ENCODE measurements at places on chromosomes 3 and 15.
A peak's percentile ranks its signal among the peaks of the same experiment; 100 is the strongest.

GRCh38 chr3:59566481-59566975, 516.7 kb upstream of the CFAP20DC start:
- no peak for DNase-seq

DNA sequence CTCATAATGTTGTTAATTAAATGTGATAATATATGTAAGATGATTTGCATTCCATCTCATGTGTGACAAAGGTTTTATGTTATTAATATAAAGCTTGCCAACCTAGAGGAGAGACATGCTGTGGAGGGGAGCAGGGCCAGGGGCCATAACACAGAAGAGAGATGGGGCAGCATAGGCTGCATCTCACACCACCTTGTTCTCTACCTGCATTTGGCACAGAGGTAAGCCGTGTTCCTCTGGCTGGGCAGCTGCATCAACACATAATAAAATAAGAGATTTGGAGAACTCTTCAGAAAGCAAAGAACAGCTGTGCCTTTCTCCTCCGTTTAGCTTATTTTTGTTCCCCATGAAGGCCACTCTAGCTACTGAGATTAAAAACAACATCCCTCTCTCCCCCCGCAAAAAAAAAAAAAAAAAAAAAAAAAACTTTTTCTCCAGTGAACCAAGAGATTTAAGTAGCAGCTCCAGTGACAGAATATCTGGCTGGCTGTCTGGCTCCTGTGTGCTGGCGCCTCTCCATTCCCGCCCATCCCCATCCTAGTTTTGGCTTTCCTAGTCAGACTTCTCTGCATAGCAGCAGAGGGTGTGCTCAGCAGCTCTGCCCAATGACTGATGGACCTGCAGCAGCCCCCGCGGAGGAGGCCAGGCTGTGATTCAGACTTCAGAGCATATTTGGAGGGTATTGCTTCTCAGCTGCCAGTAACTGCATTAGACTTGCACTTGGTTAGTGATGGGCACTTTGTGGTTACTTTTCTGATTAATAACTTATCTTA, 52.2 kb upstream of the STXBP5L start:
- DNase-seq = peak; percentile 44

DNA sequence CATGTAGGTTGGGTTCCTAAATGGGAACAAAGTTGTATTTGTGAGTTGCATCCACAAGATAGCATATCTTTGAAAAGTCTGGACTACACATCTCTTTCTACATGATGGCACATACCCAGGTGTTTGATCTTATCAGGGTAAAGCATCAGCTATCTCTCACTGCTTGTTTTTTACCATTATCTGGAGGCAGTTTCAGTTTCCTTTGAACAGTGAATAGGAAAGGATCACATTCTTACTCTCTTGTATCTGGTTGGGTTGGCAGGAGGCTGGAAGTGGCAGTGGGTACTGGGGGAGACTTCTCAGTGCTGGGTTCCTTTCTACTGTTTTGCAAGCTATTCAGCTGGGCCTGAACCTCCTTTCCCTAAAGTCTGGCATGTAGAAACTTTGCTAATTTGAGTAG, 4.1 kb downstream of the CEMIP start:
- DNase-seq = no peak

DNA sequence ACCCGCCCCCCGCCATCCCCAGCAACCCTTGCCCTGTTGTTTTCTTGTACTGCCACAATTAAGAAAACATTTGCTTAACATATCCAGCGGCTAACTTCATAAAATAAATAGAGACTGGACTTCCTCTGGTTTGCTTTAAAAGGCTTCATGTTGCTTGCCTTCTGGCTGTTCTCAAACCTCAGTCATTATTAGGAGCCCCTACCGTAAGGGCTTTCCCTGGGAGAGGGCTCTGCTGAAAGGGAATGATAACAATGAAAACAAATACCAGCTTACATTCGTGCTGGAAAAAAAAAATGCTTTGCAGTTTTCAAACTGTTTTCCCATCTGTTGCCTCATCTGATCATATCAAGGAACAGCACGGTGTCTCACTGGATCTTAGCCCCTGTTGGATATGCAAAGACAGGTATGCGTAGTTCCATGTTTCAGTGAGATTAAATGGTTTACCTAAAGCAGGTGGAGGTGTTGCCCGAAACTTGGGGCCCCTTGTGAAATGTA, 77.2 kb upstream of the VGLL4 start:
- peak; percentile 21 for DNase-seq

- no peak for DNase-seq
Observed at GRCh38 chr15:51079226-51079625, 15.5 kb downstream of the TNFAIP8L3 start.

- DNase-seq = no peak
Observed at GRCh38 chr3:159757341-159758060, 231.1 kb upstream of the IL12A start.

- no peak for DNase-seq
Observed at GRCh38 chr3:55576621-55577388, 89.7 kb upstream of the WNT5A start.

- DNase-seq = no peak
Observed at GRCh38 chr3:178480795-178481194, 55.4 kb upstream of the KCNMB2 start.

GRCh38 chr3:187287256-187287655, 4.3 kb downstream of the MASP1 start:
- no peak for DNase-seq

- no peak for DNase-seq
Observed at GRCh38 chr15:90360746-90361145, 8.7 kb downstream of the ZNF774 start.

DNA sequence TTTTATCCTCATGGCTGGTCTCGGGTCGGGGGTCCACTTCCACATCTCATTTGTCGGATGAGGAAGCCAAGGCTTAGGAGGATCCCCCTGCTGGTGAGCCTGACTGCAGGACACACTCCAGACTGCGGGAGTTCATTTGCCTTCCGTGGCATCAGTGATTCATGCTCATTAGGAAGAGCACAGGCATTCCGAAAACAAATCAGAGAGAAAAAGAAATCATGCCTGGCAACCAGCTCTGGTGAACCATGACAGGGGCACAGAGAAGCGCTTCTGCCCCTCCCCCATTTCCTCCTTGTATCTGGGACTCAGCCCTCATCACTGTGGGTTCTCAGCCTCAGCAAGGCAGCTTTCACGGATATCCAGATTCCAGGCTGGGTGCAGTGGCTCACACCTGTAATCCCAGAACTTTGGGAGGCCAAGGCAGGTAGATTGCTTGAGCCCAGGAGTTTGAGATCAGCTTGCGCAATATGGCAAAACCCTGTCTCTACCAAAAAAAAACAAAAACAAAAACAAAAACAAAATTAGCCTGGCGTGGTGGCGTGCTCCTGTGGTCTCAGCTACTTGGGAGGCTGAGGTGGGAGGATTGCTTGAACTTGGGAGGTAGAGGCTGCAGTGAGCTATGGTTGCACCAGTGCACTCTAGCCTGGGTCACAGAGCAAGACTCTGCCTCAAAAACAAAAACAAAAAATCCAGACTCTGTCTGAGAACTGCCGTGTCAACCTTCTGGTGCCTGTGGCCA, 28.4 kb downstream of the IRAK2 start:
- DNase-seq = no peak

DNA sequence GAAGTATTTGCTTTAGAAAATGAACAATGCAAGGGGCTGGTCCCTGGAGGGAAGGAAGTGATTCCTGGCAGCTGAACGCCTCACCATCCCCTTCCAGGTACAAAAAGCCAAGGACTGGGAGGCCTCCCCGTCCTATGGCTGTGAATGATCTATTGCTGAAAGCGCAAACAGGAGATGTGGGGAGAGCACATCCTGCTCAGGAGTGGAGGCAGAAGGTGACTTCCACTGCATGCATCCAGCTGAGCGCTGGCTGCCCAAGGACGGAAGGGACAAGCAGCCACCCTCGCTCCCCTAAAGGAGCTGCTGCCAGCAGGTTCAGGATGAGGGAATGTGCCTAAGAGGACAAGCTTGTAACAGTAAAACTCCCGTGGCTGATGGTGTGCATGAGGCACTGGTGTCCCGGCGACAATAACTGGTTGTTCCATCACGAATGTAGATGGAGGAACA, 41.4 kb downstream of the ABTB1 start:
- no peak for DNase-seq

DNA sequence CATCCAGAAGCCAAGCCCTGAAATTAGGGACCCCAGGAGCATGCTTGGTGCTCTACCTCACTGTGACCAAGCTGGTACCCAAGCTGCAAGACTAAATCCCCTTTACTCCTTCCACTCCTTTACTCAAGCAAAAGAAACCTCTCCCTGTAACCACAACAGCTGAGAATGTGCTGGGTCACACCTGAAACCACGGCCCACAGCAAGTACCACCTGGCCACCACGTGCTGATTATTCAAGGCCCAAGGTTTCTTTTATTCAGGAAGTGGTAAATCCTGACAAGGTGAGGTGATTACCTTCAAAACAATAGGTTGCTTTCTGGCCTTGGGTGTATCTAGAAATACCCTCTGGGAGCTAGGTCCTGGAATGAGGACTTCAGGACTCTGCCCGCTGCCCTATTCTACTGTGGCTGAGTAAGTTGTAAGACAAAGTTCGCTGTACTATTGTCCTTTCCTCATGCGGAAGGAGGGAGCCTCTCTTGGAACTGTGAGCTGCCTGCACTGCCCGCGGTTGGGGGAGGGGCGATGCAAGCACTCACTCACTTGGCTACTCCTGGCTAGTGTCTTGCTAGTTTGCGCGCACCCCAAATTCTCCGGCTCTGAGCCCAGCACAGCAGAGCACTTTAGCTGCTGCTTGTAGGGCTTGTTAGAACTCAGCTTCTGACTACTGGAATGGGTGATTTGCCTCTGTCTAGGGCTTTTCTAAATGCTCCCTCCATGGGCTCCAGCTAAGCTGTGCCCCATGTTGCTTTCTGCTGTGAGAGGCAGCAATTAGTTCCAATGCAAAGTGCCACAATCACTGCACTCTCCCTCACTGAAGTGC, 487.1 kb upstream of the CNTN3 start:
- DNase-seq = no peak

DNA sequence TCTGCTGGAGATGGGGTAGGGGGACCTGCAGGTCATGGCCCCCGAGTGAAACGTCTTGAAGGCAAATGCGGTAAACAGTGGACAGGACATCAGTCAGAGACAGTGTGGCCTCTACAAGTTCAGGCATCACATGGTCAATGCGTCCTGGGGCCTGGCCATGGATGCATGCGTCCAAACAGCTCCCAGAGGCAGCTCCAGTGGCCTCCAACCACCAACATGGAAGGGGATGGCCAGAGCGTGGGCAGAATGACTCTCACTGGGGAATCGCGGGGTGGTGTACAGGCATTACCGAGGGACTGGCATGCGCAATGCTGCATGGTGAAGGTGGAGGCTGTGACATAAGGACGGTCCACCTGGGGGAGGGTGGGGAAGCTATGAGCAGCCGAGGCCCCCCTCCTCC, 35.6 kb upstream of the IQSEC1 start:
- DNase-seq = no peak

DNA sequence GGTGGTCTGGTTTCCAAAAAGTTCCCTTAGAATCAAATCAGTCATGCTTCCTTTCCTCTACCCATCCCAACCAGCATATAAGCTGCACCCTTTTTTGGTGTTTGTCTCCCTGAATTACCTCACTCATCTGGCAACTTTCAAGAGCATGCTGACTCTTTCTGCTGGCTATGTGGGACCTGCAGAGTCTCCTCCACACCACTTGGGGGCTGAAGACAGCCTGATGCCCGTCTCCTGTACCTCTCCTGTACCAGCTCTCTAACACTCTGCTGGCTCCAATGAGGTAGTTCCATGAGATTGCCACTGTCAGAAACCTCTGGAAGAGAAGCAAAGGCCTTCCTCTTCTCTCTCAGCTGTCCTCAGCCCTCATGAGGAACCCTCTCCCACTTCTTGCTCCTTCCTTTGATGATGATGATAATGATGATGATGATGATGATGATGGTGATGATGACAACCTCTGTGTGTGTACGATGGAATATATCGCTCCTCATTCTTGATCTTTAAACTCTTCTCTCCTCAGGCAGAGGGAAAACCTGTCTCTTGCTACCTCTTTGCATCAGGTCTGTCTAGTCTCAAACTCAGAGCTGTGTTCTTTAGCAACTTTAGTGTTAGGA, 257.5 kb downstream of the ZNF621 start:
- DNase-seq = no peak

DNA sequence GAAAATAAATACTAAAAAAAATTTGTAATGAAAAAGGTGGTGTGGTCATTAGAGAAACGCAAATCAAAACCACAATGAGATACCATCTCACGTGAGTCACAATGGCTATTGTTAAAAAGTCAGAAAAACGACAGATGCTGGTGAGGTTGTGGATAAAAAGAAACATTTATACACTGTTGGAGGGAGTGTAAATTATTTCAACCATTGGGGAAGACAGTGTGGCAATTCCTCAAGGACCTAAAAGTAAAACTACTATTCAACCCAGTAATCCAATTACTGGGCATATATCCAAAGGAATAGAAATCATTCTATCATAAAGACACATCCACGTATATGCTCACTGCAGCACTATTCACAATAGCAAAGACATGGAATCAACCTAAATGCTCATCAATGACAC, 120.3 kb downstream of the MYO9A start:
- DNase-seq = no peak

- no peak for DNase-seq
Observed at GRCh38 chr3:126349611-126350501, 7.4 kb downstream of the KLF15 start.

DNA sequence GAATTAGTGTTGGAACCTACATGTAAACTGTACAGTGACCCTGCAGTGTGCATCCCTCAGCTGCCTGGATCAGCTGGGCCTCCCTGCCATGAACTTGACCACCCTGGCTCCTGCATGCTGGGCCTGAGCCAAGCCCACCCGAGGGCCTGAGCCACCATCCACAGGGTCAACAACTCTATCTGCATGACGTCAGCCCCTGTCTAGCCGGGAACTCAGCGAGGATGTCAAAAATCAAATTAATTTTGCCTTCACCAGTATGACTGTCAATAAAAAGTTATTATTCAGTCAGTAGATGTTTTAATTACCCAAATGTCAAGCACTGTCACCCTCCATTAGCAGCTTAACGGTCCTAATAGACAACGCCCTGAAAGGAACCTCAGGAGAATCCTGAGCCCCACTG, 181.4 kb downstream of the NTRK3 start:
- no peak for DNase-seq

Measured in NCI-H524 treated with DMSO at 0.1 percent for 48 hours (cell line).